ENCODE measurements at places on chromosomes 3 and 15. TPM values are rescaled to one million over a fixed set of nuclear protein-coding genes. Genes with fewer than 3 reads are reported as not detected.

The TIPIN gene
- total RNA-seq, result 7.6 TPM

The GOLGA8K gene
- 3.1 TPM for total RNA-seq

- no peak for DNase-seq
These were observed 4.3 kb downstream of the CADM2 start for GRCh38 chr3:84963137-84963536.

GRCh38 chr3:137610723-137611122 is 153.4 kb upstream of the SOX14 start:
- DNase-seq, result no peak

DNA sequence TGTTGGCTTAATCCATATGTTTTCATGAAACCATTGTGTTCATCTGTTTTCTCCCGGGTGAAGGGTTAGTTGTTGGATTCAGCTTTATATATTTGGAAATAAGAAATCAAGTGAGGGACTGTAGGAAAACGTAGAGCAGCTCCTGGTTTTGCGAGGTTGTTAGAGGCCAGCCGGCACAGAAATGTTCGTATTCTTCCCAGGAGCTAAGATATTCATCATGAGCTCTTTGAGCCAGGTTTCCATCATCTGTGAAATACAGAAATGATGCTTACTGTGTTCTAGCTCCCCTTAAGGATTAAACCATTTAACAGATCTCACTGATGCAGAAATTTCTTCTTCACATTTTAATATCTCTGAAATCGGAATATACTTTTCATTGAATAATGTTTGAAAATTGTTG is 235.5 kb downstream of the PTPRG start:
- no peak for DNase-seq

The SLC9C1 gene
- 0.29 TPM for total RNA-seq

GRCh38 chr3:21330293-21330692 is 420.7 kb downstream of the ZNF385D start:
- DNase-seq, result no peak

GRCh38 chr3:149421764-149422163 is 44.3 kb upstream of the TM4SF1 start:
- DNase-seq, result no peak

The KNG1 gene
- not detected for total RNA-seq

The SLC22A14 gene
- 0.49 TPM for total RNA-seq

GRCh38 chr3:172179680-172180399 is 140.5 kb downstream of the FNDC3B start:
- DNase-seq, result no peak

- no peak for DNase-seq
These were observed 3.9 kb downstream of the KATNBL1 start for GRCh38 chr15:34206011-34206410.

DNA sequence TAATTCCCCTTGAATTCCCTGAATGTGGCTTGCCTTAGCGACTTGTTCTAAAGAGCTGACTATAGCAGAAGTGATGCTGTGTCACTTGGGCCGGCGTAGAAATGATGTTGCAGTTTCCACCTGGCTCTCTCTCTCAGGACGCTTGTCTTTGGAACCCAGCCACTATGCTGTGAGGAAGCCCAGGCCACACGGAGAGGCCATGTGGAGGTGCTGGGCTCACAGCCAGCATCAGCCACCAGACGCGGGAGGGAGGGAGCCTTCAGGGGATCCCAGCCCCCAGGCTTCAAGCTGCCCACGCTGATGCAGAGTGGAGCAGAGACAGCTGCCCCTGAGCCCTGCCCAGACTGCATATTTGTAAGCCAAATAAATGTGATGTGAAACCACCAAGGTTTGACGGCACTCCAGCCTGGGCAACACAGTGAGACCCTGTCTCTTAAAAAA is 18.6 kb downstream of the RNU5B-1 start:
- no peak for DNase-seq

DNA sequence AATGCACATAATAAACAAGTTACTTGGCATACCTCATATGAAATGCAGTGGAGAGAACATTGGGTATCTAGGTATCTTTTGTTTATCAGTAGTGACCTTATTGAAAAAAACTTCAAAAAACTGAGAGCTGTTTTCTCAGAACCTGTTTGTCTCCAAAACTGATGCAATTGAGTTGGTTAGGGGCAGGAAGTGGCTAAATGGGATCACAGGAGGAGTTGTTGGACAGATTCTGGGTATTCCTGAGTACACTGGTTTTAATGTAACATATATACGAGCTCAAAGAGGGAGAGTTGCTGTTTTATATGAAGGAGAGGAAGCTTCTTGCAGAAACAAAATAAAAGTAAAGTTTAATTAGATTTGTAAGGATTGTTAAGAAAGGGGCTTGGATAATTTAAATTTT is 159.5 kb downstream of the C3orf70 start:
- no peak for DNase-seq

GRCh38 chr3:31384117-31384516 is 148.6 kb upstream of the STT3B start:
- no peak for DNase-seq

DNA sequence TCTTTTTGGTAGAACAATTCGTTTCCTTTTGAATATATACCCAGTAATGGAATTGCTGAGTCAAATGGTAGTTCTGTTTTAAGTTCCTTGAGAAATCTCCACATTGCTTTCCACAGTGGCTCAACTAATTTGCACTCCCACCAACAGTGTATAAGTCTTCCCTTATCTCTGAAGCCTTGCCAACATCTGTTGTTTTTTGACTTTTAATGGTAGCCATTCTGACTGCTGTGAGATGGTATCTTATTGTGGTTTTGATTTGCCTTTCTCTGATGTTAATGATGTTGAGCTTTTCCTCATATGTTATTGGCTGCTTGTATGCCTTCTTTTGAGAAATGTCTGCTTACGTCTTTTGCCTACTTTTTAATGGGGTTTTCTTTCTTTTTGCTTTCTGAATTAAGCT is 270.6 kb upstream of the MEIS2 start:
- no peak for DNase-seq

The GMNC gene
- not detected for total RNA-seq

DNA sequence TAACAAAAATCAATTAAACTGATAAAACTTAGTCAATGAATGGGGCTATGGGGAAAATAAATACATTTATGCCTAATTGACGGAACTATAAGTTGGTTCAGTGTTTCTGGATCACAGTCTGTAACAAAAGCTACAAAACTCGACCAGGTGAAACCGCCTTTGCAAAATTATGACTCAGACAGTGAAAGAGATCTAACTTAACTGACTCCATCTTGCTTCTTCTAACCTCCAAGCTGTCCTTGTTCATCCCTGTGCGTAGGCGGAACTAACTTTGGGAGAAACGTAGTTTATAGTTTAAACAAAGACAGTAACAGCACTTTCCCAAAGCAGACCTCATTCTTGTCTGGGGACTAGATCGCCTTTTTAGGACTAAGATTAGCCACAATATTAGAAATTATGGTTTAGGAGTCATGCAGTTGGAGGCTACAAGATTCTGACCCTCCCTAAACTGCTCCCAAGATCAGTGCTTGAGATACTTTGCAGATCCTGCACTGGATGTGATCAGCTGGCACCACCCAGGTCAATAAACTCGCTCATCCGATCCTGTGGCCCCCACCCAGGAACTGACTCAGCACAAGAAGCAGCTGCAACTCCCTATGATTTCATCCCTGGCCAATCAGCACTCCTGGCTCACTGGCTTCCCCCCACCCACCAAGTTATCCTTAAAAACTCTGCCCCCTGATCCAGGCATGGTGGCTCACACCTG is 7.2 kb upstream of the MFGE8 start:
- peak; percentile 64 for DNase-seq

The C2CD4B gene
- 4.4 TPM for total RNA-seq
